ENCODE measurements at places on chromosomes 1 and 21.

DNA sequence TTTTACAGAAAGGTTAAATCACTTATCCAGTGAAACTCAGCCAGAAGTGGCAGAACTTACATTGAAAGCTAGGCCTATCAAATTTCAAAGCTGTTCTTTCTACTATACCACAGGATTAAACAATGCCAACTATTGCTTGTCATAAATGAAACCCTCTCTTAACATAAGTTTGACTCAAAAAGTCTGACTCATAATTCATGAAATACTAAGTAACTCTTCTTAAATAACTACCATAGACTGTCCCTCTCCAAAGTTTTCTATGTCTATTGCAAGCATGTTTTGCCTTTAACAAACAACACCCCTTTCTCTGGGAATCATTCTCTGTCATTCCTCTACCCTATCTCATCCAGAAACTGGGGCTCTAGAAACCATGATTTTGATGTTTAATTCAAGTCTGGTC, 109.5 kb upstream of the UBE2U start:
- no peak for DNase-seq

- DNase-seq: no peak
Observed at GRCh38 chr1:106727171-106727570, 329.3 kb upstream of the PRMT6 start.

- no peak for DNase-seq
Observed at GRCh38 chr1:72498371-72498770, 216.0 kb upstream of the NEGR1 start.

DNA sequence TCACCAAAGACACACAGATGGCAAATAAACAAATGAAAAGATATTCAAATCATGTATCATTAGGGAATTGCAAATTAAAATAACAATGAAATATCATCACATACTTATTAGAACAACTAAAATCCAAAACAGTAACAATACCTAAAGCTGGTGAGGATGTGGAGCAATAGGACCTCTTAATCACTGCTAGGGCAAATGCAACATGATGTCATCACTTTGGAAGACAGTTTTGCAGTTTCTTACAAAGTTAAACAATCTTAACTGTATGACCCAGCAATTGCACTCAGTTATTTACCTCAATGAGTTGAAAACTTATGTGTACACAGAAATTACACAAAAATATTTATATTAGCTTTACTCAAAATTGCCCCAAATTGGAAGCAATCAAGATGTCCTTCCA, 47.3 kb downstream of the SELENOF start:
- DNase-seq: no peak

DNA sequence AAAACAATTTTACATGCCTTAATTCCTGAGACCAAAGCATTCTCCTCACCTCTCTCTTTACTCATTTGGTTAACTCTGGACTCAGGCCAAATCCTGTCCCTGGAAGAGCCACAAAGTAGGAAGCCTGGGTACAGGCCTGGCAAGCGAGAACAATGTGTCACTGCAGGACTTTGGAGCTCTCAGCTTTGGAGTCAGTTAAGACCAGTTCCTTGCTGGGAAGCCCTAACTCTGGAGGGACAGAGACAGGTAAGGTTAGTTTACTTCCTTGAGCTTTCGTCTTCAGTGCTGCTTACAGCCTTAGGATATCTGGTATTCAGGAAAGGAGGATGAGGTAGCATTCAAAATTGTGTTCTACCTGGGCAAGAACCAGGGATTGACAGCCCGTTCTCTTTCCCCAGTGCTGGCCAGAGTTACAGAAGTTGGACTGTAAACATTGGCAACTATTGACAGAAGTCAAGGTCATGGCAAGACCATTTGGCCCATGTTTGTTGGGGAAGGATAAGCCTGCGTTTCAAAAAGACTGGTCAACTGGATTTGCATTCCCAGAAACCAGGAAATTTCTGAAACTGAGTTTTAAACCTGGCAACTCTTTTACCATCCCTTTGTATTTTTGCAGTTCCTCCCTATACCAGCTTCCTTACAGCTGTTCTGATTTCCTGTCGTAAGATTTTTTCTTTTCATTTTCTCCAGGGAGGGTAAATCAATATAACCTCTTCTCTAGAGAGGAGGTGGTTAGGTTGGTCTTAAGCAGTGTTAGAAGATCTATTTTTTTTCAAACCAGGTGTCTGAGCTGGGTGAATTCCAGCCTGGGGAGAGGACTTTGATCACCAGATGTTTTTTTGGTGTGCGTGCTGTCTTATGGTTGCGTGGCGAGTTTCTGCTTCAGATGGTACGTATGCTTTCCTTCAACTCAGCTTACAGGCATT, at the start of gene C4BPB:
Gene C4BPB, plus strand, starts transcription at position 160 of the 926 bp plus-strand sequence. Its CDS starts 672 bp downstream, at position 832.
- no peak for DNase-seq

DNA sequence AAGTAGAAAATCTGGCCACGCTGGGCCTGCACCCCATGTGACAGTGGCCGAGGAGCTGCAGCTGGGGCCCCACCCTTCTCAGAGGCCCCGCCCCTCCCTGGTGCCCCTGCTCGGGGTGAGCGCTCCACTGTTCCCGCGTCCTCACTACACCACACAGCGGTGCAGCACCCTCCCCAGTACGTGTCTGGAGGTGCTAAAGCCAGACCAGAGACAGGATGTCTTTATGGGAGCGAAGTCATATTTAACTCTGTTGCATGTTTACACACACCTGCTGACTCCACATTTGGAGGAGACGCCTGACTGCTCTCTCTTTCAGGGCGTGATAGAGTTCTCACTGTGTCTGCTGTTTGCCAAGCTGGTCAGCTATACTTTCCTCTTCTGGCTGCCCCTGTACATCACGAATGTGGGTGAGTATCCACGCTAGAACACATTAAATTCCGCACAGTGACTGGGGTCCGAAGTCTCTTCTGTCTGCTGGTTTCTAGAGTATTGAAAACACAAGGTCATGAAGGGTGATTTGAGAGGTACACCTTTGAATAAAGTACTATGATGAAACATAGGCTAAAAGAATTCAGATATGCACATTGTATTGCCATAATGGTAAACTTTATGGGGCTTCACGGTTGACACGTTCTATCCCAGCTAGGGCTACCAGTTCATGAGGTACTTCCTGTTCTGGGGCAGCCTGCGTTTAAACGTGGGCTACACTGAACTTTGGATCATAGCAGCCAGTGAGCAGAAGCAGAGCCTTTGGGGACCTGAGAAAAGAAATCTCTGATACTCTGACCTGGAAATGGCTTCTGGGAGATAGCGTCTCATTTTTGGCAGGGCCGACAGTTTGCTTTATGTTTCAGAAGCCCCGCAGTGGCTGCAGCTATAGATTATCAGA, 48.4 kb downstream of the SLC37A1 start:
- DNase-seq: no peak

DNA sequence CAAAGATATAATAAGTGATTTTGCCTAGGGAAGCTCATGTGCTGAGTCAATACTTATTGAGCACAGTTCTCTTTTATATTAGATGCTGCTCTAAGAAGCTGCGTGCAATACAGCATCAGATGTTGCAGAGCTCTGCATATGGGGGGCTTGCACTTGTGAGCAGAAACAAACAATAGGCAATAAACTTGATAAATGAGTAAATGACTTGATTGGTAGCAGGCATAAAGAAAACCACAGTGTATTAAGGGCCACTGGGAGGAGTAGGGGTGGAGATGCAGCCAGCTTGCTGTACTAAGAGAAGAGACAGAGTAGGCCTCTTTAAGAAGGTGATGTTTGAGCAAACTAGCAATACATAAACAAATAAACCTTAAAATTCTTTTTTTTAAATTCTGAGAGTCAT, 598.5 kb upstream of the ADAMTS5 start:
- no peak for DNase-seq

DNA sequence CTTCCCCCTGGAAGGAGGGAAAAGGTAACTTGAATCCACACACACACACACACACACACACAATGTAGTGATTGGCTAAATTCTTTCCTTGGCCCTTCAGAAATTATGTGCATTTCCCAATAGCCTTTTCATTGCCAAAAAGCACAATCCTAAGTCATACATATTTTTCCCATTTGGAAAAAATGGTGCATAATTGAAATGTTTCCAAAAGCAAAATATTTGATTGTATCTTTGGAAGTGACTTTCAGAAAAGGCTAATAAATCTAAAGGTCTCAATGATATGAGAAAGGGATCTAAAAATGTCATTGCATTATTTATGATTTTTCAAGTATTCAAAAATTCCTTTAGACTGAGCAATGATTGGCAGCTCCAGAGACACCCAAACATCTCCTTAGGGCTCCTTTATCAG, 43.5 kb upstream of the NEK7 start:
- no peak for DNase-seq

DNA sequence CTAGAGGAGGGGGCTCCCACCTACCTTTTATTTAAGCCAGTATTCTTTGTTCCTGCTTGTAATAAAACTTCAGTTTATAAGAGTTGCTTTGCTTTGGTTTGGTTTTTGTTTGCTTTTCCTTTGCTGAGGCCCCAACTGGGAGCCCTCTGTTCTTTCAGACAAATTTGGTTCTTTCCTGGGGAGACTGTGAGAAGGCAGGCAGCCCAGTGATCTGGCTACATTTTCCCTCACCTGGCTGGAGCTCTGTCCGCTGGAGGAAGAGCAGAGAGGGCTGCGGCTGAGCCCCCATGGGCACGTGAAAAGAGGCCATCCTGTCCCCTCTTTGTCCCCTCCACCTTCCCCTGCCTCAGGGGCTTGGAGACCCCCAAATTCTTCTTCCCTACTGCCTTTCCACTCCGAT, 7.3 kb upstream of the SFN start:
- DNase-seq: no peak

DNA sequence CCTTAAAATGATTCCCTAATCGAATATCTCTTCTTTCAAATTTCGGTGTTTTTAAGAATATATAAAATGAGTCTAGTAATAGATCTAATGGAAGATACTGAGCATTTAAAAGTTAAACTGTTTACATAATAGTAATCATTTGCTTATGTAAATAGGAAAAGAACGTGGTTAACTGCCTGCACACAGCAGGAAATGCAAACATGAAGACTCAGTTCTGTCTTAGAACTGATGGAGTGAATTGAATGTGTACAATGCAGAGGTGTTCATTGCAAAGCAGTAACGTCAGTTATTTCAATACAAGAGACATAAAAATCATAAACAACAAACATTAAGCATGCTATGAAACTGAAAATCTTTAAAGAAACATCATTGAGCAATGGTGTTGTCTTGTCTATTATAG, 359.4 kb upstream of the ADAMTS5 start:
- DNase-seq: no peak

GRCh38 chr1:31687601-31688000, 16.2 kb downstream of the COL16A1 start:
- DNase-seq: no peak

DNA sequence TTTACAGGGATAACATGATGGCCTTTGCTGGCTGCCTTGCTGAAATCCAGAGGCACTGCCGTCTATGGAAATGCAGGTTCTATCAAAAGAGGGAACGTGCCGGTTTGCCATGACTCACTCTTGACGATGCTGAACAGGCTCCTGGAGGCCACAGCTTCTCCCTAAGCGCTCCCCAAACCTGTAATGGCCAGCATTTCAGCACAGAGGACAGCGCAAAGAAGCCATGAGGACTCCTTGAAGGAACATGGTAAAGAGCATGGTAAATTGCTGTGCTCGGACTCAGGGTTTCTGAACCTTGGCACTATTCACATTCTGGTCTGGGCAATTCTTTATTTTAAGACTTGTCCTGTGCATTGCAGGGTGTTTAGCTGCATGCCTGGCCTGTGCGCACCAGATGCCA, 217.5 kb downstream of the CAMTA1 start:
- no peak for DNase-seq

DNA sequence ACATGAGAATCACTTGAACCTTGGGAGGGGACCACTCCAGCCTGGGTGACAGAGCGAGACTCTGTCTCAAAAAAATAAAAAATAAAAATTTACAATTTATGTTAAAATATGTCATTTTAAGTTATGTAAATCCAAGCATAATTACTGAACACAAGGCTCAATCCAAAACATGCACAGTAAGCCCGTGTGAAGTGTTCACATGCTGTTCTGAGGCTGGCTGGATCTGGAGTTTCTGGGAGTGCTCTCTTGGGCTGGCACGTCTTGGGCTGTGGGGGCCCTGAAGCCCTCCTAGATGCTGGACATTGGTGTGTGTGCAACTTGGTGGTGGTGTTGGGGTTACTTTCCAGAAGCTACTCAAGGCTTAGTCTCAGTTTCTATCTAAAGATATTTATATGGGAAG, 25.2 kb downstream of the ADARB1 start:
- no peak for DNase-seq

- DNase-seq: no peak
Observed at GRCh38 chr1:41423511-41424191, 60.8 kb downstream of the EDN2 start.

DNA sequence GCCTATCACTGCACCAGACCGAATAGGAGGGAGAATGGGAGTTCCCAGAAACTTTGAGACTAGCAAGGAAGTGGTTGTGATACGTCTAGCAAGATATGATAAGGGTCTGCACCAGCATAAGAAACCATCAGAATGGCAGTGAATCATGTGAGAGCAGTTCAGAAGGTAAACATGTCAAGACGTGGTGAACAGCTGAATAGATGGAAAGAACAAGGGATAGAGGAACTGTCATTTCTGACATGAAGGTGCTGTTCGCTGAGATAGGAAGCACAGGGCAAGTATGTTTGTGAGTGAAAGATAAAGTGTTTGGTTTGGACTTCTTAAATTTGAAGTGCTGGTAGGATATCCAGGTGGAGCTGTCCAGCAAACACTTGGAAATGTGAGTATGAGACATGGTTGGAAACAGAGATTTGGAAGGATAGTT, 1.1 kb upstream of the AGO1 start:
- no peak for DNase-seq

DNA sequence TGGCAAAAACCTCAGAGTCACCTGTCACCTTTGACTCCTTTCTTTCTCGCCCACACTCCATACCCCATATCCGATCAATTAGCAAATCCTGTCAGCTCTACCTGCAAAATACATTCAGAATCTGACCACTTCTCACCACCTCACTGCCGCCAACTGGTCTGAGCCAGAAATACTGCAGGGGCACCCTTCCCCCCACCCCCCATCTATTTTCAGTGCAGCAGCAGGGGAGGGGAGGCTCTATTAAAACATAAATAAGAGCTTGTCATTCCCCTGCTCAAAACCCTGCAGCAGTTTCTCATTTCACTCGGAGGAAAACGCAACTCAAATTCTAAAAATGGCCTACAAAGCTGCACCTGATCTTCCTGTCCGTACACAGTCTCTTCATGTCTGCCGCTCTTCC, 3.9 kb downstream of the PKLR start:
- DNase-seq: no peak

DNA sequence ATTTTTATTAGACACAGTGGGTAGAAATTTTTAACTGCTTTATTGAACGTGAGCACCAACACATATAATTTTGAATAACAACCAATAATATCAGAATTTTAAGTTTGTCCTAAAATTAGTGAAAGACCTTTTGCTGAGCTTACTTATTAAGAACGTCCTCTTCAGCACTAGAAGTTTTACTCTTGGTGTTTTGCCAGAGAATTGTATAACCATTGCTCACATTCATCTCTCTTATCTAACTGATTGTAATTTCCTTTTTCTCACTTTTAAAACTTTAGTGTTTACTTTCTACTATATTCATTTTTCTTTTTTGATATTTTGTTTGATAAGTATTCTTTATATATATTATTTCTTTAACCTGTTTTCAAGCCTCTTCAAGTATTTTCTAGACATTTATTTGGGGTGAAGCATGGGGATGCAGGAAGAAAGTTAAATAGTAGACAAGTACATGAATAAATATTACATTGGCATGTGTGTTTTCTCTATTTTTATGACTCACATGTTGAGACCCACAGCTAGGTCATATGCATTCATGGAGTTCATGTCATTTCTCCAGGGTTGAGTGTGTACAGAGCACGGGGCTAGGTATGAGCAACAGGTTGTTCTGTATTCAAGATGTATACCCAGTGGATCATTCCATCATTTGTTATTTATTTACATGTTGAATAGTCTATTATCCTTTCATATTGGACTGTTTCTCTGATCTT, 90.6 kb downstream of the ATP6V1G3 start:
- DNase-seq: no peak

Data from cortex of kidney (tissue), 1 donor.